HT-29 (cell line): ENCODE measurements at places on chromosomes 7 and 10. TPM values are rescaled to one million over a fixed set of nuclear protein-coding genes. Genes with fewer than 3 reads are reported as not detected.

GRCh38 chr7:37982423-37982822 lies 62.0 kb downstream of the EPDR1 start:
- DNase-seq = no peak

GRCh38 chr7:42856605-42856987 lies 55.3 kb downstream of the C7orf25 start:
- no peak for DNase-seq

GRCh38 chr10:116307455-116307854 lies 16.8 kb upstream of the CCDC172 start:
- no peak for DNase-seq

- no peak for DNase-seq
Measured at GRCh38 chr10:14508725-14509124, 178.0 kb upstream of the FRMD4A start.

- no peak for DNase-seq
Measured at GRCh38 chr7:149673006-149673405, 100.4 kb downstream of the ZNF467 start.

GRCh38 chr7:116271161-116271913 lies 61.0 kb downstream of the TES start:
- DNase-seq = no peak

The GNGT1 gene
- not detected in 2 replicates for total RNA-seq

The LSM5 gene
- 11.3 and 22.8 TPM in 2 replicates for total RNA-seq

The NPY gene
- total RNA-seq = not detected in 2 replicates

The AGAP9 gene
- 6.5 and 7.1 TPM in 2 replicates for total RNA-seq

The SPDYE2B gene
- total RNA-seq = not detected in 2 replicates

The FRA10AC1 gene
- 1.8 and 2.9 TPM in 2 replicates for total RNA-seq

The REEP3 gene
- 9.4 and 10.8 TPM in 2 replicates for total RNA-seq

The TRPV6 gene
- total RNA-seq = 0.55 and 0.56 TPM in 2 replicates
